NCI-H524 (cell line): ENCODE measurements at places on chromosomes 6 and 20.

DNA sequence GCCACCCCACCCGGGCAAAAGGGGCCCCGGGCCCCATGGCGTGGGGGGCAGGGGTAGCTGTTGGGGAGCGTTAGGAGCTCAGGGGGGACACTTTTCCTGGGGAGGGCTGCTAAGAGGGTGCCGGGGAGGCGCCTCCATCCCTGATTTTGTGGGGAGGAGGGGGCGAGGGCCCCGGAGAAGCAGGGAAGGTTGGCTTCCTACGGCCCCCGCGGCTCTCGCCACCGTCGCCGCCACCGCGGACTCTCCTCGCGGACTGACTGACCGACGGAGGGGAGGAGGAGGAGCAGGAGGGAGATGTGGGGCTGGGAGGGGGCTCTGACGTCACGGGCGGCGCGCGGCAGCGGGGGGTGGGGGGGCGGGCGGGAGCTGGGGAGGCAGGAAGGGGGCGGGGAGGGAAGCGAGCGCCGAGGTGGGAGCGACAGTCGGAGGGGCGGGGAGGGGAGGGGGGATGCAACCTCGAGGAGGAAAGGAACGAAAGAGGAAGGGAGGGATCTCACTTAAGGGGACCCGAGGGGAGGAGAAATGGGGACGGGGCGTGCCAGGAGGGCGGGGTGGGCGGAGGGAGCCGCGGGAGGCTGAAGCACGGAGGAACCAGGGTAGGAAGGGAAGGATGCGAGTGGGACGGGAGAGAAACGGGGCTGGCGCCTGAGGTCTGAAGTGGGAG, 5.1 kb downstream of the GABBR1 start:
- peak; percentile 64 for DNase-seq

DNA sequence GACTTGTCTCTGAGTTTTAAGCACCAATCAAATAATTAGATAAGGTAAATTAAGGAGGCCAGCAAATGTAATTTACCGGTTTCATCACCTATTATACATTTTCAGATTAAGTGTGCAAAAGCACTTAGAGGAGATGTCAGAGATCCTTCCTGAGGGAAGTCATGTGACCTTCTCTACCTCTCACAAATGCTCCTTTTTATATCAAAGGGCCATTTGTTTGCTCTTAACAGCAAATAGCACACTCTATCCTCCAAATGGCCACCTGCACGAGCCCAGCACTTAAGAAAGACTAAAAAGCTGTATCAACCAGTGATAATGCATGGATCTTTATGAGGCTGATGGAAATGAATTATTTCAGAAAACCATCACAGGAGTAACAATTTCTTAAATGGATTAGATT, 149.4 kb downstream of the ELOVL4 start:
- DNase-seq: no peak

- no peak for DNase-seq
Measured at GRCh38 chr20:17990278-17990972, 21.6 kb downstream of the MGME1 start.

DNA sequence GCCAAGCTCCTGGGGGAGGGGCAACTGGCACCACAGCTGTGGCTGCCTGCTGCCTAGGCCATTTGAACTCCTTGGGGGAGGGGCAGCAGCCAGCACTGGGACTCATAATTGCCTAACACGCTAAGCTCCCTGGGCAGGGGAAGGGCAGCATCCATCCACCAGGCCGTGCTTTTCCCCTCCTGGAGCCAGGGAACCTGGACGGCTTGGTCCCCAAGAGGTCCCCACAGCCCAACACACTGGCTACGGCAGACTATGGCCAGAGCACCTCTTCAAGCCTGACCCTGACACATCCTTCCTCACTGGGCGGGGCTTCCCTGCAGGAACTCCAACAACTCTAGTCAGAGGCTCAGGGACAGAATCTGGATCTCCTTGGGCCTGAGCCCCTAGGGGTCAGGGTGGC, 269.4 kb downstream of the RNF144B start:
- peak; percentile 74 for DNase-seq

DNA sequence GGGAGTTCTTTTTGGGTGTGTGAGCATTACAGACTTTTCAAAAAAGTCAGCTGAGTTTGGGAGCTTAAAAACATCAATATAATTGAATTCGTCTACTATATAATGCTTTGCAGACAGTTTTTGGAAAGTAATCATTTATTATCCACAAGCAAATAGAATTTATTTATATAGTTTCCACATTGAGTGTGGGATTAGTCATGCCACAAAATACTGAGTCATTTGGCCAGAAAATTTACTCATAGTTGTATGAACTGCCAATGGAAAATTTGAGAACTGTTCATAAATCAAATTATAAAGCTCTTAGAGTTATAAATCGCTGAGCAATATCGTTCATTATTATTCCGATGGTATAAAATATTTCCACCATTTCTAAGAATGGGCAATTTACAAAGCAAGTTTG, 5.0 kb downstream of the BEND6 start:
- no peak for DNase-seq

- DNase-seq: no peak
Measured at GRCh38 chr20:55253781-55254180, 751.5 kb downstream of the CBLN4 start.

- DNase-seq: no peak
Measured at GRCh38 chr6:25428758-25429317, 149.7 kb downstream of the CARMIL1 start.
